ENCODE measurements at places on chromosomes 4 and X.

- DNase-seq: no peak
Measured at GRCh38 chrX:69014200-69014599, 151.1 kb downstream of the PJA1 start.

- no peak for DNase-seq
Measured at GRCh38 chr4:108889696-108890483, 127.0 kb upstream of the ETNPPL start.

DNA sequence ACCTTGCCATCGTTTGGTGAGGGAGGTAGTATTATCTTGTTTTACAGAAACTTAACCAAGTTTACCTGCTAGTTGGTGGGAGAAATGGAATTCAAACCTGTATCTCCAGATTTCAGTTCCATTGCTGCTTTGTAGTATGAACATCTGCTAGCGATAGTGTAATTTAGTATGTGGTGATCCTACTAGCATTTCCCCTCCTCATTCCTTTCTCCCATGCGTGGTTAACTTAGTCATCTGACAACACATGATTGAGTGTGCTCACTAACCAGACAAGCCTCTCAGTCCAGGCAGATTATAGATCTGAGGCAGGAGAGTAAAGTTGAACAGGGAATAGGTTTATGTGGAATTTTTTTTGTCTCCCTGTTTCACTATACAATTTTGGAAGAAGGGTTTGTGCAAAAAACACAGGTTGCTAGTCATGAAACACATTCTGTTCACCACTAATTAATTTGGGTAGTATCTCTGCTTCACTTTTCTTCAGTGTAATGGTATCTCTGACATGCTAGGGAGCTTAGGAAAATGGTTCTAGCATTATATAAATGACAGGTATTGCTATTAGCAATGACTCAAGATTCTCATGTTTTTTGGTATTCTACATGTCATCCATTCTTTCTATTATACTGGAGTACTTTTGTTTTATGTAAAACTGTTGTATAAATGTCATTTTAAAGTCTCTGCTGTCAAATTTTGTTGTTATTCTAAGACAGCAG is 21.7 kb downstream of the RBPJ start:
- DNase-seq: no peak

DNA sequence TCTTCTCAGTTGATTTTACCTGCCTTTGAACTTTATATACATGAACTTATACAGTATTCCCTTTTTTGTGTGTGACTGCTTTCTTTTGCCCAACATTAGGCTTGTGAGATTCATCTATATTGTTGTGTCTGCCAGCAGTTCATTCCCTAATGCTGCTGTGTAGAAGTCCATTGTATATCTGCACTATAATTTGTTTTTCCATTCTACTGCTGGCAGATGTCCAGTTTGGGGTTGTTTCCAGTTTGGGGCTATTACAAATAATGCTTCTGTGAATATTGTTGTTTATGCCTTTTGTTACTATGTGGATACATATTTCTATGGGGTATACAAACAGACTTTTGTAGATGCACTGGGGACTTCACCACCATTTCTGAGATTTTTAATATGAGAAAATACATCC is 268.4 kb downstream of the DCTD start:
- no peak for DNase-seq

DNA sequence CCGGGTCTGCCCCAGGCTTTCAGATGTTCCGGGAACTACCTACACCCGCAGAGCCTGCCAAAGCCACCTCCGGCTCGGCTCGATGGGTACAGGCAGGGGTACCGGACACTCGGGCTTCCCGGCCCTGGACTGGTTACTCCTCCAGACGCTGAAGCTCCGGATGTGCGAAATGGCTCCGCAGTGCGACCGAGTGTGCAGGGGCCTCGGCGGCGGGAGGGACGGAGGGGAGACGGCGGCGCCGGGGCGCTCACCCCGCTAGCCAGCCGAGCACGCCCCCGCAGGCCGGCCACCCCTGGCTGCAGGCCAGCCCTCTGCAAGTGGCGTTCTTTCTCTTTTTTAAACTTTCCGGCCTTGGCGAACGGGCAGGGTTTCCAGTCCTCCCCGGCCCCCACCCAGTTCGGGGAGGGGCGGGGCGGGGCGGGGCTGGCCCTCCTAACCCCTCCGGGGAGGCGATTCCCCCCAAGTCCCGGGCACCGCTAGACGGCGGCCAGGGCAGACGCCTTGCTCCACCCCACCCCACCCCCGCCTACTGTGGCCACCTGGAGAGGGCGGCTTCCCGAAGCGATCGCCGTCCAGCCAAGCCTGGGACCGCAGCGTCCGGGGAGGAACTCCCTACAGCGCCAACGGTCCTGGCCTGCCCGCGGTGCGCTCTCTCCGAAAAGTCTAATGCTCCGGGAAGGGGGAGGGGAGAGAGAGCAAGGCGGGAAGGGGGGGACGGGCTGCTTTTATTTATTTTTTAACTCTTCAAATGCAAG is 7.5 kb downstream of the BCOR start:
- peak; percentile 15 for DNase-seq

- no peak for DNase-seq
Measured at GRCh38 chr4:123363729-123364128, 32.9 kb upstream of the SPRY1 start.

- DNase-seq: no peak
Measured at GRCh38 chrX:49842621-49843020, 13.5 kb downstream of the PAGE4 start.

DNA sequence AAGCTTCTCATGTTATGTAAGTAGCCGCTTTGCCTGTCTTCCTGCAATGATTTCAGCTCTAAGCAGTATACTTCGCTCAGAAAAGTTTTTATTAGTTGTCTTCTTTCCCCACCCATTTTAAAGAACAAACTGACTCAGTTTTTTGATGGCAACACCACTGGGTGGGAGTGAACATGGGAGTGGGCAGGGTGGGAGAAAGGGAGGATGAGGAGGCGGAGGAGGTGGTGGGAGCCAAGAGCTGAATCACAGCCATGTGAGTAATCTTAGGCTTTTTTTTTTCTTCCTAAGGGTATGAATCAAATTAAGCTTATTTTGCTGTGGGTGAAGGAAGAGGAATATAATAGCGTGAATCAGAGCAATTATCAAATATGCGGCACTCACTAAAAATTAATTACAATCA is 574.3 kb upstream of the DIPK2B start:
- no peak for DNase-seq

DNA sequence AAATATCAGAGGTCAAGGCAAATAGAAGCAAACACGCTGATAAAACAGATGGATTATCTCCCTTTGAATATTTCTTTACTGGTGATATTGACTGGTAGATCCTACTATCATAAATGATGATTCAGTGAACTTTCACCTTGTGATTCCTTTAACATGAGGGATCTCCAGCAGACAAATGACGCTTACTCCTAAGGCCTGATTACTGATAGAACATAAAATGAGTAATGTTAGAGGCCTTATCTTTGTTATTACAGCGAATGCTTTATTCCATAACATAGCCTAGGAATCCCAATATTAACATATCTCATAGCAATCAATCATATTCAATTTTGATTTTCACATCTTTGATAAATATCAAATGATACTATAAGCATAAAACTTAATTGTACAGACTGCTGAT is 152.3 kb downstream of the SLC10A7 start:
- no peak for DNase-seq

GRCh38 chr4:7607156-7607910 is 172.6 kb upstream of the PSAPL1 start:
- no peak for DNase-seq

DNA sequence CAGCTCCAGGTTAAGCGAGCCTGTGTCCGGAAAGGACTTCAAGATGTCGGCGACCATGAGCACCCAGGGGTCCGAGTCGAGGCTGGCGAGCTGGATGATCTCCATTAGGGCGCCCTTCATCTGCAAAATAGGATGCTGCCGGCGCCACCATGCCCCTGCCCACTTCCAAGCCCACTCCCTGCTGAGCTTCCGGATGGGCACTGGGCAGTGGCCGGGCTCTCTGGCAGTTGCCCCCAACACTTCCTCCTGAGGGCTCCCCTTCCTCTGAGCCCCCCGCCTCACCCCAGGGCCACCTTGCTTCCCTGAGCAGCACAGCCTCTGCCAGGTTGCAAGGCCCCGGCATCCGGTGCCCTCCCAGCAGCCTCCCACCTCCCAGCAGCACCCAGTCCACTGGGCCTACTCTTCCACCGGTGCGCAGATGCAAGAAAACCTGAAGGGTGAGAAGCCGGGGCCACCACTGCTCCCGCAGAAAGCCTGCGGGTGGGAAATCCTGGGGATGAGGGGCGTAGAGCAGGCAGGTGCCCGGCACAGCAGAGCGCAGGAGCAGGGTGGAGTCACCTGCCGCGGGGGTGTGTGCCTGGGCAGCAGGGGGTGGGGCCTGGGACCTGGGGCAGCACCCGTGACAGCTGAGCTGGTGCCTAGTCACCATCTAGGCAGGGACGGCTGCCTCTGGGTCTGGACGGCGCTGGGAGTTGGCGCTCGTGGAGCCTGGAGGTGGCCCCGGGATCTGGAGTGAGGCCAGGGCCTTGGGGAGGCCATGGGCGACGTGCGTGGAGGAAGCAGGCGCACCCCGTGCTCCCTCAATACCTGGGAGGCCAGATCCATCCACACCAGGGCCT is 17.0 kb downstream of the NELFA start:
- no peak for DNase-seq

DNA sequence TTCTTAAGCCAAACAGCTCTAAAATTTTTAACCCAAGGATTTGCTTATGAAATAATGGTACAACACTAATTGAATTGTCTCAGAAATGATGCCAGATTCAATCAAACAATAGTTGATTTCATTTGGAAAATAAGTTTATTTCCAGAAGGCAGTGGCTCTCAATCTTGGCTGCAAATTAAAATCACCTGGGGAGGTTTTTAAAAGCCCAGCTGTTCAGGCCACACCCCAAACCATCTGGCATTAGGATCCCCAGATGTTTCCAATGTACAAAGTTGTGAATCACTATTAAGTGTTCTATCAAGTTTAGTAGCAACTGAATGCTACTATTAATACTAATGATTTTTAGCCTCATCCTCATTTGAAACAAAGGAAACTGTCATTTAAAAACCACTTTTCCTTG is 22.2 kb downstream of the TMEM184C start:
- DNase-seq: no peak

DNA sequence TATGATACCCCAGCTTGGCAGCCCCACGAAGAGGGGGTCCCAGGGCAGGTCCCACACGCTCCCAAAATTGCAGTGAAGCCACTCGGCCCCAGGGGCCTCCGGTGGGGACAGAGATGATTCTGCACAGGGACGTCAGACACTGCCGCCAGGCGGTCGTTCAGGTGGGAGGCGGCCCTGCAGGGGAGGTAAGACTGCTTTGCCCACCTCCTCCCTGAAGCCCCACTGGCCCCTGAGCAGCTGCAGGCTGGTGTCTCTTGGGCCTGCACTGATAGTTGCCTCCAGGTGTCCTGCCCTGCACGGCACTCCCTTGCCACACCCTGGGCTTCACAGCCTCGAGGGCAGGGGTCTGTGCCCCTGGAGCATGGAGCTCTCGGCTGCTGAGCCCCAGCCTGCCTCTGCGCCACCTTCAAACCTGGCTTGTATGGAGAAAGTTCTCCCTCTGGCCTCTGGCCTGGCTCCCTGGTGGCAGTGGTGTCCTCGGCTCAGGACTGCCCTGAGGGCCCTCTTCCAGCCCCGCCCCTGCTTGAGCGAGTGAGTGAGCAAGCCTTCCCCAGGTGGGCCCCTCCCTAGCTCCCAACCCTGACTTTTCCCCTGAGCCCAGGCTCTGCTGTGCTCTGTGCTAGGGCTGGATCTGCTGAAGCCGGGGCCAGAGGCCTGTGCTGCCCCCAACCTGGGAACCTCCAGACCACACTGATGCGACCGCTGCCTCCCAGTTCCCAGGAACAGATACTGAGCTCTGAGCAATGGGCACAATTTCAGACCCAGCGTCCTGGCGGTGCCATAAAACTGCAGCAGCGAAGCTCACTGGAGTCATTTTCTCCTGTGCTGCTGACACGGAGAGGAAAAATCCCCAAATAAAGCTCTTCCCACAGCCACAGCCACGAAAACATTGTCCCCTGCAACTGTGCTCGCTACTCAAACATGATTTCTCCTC is 16.1 kb downstream of the ADRA2C start:
- no peak for DNase-seq

- DNase-seq: peak; percentile 27
Measured at GRCh38 chr4:73573794-73574528, 46.3 kb downstream of the RASSF6 start.

DNA sequence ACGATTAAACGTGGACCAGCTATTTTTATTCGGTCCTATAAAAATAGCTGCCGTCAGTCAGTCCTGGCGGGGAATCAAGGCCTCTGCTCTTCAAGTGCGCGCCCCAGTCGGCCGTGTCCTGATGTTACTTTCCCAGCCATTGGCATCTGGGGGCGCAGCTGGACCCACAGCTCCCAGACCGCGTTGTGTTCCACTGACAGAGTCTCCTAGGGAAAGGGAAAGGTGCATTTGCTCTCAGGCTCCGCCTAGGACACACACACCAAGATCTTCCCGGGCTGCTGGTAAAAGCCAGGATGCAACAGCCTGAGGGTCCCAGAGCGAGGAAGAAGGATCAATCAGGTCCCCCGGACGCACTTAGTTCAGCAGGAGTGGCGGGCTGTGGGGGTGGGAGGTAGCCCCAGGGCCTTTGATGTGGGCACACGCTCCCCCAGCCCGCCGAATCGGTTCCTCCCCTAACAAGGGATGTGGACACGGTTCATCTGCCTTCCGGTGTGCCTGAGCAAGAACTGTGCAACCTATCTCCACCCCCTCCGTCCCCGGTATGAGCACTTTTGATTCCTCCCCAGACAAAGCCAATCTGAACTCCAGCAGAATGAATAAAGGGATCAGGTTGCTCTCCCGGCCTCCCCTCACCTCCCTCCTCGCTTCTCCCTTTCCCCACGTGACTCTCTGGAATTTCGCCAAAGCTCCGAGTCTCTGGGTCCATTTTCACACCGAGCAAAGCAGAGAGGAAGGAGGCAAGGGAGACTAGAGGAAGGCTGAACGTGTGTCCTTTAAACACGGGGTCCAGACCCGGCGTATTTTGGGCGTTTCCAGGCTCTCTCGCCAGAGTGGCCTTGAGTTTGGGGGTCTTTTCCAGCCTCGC is 626 bp upstream of the FRAS1 start:
- DNase-seq: peak; percentile 48

- no peak for DNase-seq
Measured at GRCh38 chrX:70907900-70908299, 611 bp downstream of the TEX11 start.

GRCh38 chr4:1502501-1502886 is 96.3 kb upstream of the NKX1-1 start:
- DNase-seq: no peak

- DNase-seq: no peak
Measured at GRCh38 chr4:88828842-88829571, 131.4 kb upstream of the NAP1L5 start.

Data from activated CD4-positive, alpha-beta T cell treated with anti-CD3 and anti-CD28 coated beads for 48 hours (primary cell).